ENCODE measurements at places on chromosomes 5 and 9. TPM values are rescaled to one million over a fixed set of nuclear protein-coding genes. Genes with fewer than 3 reads are reported as not detected.

The PLPPR1 gene
- total RNA-seq, result 0.17 TPM

The AGXT2 gene
- 0.13 TPM for total RNA-seq

The RIOK2 gene
- total RNA-seq, result 21.5 TPM

The SLC34A1 gene
- total RNA-seq, result 0.14 TPM

The TCF7 gene
- 4.8 TPM for total RNA-seq

The PDE6A gene
- total RNA-seq, result 0.14 TPM

The LCN15 gene
- not detected for total RNA-seq

The TAS2R1 gene
- total RNA-seq, result 0.73 TPM

The EQTN gene
- not detected for total RNA-seq

DNA sequence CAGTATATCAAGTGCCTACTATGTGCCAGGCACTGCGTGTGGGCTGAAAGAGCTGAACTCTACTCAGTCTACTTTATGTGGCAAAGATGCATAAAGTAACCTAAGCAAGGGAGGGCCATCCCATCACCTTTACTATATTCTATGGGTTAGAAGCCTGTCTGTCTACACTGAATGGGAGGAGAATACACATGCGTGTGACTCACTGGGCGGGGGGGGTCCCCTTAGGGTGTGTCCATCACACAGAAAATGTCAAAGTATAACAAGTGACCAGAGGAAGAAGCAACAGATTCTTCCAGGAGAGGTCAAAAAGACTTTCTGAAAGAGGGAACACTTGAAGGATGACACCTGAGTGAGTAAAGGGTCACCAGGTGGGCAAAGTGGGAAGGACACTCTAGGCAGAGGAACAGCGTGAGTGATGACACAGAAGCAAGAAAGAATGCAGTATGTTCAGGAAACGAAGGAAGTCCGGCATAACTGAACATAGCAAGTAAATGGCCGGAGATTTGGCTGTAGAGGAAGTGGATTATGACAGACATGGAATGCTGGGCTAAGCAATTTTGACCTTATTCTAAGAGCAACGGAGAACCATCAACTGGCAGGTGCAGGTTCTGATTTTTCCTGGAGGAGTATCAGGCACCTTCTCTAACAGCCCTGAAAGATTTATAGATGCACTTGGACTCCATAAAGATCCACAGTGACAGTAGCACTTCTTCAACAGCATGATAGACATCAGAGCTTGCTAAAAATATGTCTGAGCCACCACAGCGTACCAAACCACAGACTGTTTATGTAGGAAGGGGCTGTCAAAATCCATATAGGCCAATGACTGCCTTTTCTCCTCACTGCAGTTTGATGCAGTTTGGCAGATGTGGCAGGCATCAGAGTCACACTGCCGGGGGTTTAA lies 8.0 kb upstream of the WHRN start:
- ATAC-seq, result no peak

DNA sequence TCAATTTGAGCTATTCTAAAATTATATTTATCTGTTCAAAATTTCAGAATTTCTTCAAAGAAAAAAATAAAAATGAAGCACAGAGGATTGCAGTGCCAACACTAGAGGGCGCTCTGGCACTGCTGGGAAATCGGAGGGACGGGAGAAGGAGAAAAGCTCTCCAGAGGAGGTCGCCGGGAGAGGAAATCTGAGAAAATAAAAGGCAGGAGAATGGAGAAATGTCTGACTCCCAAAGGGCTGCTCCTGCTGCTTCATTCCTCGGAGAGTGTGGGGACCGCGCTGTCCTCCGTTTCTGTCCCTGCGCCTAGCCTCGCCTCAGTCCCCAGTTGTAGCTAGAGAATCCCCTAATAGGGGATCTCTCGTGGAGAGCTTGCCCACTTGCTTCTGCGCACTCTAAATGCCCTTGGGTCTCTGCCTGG lies 40.0 kb upstream of the ARSB start:
- ATAC-seq, result peak; percentile 59

GRCh38 chr5:180259260-180259611 lies 32.6 kb downstream of the MAPK9 start:
- ATAC-seq, result no peak

GRCh38 chr9:95202076-95202681 lies 115.3 kb downstream of the FANCC start:
- no peak for ATAC-seq

DNA sequence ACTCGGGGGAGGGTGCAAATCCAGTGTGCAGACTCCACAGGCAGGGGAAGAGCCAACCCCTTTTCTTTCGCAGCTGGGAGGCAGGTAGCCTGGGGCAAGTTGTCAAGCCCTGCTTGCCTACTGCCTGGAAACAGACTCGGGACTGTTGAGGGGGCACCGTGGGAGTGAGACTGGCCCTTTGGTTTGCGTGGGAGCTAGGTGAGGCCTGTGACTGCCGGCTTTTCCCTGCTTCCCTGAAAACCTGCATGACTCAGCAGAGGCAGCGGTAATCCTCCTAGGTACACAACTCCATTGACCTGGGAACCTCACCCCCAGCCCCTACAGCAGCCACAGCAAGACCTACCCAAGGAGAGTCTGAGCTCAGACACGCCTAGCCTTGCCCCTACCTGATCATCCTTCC lies 509.5 kb downstream of the DTWD2 start:
- no peak for ATAC-seq

DNA sequence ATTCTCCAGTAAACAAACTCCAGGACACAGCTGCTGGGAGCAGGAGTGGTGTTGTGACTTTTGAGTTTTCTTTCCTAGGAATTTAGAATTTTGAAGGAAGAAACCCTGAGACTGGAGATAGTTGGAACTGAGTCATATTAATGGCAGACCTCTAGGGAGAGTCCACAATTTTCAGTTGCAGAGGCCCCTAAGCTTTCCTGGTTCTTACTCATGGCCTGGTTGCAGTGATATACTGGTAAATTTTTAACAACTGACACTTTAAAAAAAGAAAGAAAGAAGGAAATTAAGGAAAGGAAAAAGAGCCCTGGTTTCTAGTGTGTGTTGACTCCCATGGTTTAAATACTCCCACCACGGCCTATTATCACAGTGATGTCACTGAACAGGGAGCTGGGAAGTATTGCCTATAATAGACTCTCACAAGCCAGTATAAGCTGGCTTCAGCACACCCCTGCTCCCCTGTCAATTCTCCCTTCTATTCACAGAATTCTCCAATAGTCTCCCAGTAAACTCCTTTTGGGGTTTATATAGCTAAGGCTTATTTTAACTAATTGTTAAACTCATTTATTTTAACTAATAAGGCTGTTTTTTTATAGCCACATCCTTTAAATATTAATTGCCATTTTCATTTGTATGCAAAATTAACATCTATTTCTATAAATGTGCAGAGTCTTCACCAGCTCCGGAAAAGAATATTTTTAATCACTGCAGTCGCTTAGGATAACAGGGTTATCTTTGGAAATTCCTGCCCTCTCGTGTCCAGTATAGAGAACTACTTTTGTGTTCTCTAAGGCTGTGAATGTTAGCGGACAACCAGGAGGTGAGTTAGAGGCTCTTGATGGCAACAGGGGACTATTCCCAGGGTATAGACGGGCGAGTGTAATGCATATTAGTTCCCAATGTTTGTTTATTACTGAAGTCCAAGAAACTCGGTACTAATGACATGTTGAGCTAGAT lies 59.7 kb downstream of the GGTA1 start:
- ATAC-seq, result peak; percentile 36

DNA sequence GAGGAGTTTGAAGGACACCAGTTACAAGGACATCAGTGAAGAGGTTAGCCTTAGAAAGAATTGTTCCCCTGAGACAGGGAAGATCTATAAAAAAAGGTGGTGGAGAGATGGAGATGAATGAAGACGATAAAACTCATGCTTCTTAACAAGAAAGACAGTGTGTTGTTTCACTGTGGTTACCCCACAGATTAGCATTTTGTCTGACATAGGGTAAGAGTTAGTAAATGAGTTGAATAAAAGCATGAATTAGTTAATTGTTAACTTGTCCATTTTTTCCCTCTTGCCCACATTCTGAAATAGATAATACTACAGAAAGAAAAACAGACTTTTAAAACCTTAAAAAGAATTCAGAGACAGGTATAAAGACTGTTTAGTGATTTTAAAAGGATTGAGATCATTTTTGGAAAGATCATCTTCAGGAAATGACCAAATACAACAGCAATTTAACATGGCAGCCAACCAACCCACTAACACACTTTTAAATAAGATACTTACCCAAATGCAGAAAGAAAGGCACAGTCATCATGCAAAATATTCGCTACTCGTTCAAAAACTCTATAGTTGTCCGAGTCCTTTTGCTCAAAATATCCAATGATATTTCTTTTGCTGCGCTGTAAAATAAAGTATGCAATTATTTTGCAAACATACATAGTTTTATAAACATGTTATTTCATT lies 78.5 kb downstream of the ERP44 start:
- ATAC-seq, result no peak

DNA sequence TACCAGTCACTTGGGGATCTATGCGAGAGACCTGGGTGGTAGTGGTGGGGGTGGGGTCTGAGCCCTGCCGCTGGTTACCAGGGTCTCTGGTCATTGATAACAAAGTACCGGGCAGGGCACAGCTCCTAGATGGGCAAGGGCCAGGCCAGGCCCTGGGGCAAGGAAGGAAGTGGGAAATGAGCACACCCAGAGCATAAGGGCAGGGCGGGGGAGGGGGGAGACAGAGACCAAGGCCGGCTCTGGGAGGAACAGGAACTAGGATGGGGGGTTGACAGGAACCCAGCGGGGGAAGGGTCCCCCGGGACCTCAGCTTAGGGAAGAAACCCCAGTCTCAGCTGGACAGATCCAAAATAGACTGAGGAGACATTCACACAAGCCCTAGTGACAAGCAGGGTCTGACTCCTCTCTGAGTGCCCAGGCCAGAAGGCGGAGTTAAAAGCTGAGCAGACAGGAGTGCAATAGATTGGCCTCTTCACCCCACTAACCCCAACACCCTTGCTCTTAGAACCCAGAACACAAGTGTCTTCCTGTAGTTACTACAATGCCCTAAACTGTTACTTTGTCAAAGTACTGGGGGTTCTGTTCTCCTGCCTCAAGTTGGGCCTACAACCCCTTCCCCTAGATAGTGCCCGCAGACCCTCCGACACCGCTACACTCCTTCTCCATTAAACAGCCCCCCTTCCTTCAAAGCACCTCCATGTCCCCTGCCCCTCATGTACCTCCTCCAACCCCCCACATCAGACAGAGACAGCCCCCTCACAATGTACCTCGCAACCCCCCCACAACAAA lies 628 bp downstream of the ATOSB start:
- ATAC-seq, result no peak

GRCh38 chr5:132753135-132753987 lies 6.1 kb downstream of the CCNI2 start:
- ATAC-seq, result no peak

DNA sequence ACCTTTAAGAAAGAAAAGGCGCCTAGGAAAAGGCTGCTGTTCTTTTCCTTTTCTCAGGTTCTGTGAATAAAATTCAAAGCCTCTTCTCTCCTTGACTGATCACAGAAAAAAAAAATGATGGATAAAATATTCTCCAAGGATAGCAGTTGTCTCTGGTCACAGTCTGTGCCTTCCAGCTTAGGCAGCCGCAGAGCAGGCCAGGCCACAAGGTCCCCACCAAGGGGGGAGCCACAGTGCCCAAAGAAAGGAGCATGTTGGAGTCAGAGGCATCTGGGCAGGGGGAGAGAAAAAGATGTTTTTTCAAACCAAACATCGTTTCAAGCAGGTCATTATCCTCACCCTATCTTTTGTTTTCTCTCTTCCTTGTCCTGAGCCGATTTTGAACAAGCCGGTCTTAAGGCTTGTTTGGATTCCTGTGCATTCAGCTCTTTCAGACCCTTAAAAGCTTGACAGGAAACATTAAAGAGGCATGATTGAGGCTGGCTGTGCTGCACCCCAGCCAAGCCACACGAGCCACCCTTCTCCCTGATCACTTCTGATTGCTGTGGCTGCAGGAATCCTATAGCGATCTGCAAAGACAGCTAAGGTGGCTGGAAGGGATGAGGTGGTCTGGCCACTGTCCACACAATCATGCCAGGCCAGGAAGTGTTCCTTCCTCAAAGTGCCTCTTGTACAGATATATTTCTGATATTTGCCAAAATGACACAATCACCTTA lies 284.6 kb upstream of the TLE4 start:
- no peak for ATAC-seq

DNA sequence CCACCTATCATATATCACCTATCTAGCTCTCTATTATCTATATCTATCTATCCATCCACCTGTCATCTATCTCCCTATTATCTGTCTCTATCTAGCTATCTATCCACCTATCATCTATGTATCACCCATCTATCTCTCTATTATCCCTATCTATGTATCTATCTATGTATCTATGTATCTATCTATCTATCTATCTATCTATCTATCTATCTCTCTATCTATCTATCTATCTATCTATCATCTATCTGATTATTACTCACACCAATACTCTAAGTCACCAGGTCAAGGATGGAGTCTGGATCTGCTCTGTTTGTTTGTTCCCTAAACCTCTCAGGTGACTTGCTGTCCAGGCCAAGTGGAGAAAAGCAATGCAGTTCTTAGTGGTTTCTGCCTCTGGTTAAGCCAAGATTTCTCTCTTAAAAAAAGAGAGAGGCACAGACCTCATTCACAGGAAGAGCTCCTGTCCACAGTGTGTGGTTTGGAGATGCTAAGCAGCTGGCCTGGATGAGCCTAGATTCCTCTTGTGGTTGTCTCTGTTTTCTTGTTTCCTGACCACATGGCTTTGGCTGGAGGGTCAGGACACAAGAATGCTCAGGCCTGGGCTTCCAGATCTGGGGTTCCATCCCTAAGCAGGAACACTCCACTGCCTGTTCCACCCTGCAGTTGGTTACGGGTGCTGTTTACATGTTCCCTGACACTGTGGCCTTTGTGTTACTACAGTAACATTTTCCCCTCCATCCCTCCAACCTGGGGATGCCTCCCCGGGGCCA lies 133.4 kb downstream of the PHF2 start:
- ATAC-seq, result no peak

Measured in motor neuron (in vitro differentiated cells).